Activated CD8-positive, alpha-beta memory T cell treated with anti-CD3 and anti-CD28 coated beads, Interleukin-2, amount 50 U/mL, for 4 hours (primary cell): ENCODE measurements at places on chromosomes 2 and 18.

GRCh38 chr2:143482771-143483170 is 353.6 kb downstream of the ARHGAP15 start:
- DNase-seq, result no peak

- no peak for DNase-seq
These were observed 423.3 kb downstream of the CMPK2 start for GRCh38 chr2:6442252-6442985.

DNA sequence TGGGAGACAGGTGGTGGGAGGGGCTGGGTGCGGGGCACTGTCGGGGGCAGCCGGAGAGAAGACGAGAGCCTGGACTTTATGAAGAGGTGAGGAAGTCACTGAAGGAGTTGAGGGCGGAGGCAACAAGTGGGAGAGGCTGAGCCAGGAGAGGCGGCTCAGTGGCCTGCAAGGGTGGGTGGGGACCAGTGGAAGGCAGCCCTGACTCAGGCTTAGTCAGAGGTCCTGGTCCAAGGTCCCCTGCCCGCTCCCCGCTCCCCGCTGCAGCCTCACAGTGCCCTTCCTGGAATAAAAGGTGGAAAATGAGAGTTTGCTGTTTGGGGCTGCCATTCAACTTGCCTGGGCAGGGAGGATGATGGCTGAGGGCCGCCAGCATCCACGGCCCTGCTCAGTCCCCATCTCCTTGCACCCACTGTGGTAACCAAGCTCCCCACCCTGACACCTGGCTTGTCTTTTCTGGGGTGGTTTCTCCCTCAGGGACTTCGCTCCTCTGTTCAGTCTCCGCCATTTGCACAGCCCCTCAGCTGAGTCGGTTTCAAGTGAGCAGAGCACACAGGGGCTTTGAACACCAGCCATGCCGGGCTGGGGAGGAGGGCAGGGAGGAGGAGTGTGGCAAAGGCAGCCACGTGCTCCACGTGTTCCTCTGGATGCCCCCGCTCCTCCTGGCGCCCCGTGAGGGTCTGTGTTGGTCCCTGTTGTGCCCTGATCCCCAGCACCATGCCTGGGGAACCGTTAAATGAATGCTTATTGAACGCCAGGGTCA is 13.7 kb upstream of the RALB start:
- no peak for DNase-seq

DNA sequence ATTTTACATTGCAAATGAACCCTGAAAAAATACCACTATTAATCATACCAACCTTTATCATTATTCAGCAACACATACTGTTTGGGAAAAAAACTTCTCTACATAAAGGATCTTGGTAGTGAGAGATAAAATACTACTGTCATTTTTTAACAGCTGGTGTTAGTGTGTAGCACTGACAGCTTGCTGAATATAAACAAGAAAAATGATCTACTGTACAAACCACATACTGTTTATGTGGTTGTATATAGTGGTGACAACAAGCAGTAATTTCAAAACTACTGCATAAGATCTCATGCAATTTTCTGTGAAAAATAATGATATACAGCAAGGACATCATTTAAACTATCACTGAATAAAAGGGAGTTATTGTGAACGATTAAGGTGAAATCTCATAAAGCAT is 601.2 kb downstream of the LRP1B start:
- DNase-seq, result no peak

DNA sequence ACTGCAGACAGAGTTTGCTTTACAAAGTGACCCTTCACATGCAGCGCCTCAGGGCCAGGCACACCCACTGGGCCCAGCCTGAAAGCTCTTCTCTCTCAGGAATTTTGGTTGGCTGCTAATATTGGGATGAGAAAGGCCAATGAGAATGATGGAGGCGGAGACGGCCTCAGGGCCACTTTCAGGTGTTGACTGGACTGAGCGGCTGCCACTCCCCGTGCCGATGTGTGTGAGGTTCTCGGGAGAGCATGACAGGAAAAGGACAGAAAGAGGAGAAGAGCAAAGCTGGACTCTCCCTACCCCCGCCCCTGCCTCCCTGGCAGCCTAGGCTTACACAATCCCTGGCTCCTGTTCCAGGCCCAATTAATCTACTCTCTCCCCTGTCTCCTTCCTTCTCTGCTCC is 155.7 kb downstream of the CELF4 start:
- DNase-seq, result no peak

DNA sequence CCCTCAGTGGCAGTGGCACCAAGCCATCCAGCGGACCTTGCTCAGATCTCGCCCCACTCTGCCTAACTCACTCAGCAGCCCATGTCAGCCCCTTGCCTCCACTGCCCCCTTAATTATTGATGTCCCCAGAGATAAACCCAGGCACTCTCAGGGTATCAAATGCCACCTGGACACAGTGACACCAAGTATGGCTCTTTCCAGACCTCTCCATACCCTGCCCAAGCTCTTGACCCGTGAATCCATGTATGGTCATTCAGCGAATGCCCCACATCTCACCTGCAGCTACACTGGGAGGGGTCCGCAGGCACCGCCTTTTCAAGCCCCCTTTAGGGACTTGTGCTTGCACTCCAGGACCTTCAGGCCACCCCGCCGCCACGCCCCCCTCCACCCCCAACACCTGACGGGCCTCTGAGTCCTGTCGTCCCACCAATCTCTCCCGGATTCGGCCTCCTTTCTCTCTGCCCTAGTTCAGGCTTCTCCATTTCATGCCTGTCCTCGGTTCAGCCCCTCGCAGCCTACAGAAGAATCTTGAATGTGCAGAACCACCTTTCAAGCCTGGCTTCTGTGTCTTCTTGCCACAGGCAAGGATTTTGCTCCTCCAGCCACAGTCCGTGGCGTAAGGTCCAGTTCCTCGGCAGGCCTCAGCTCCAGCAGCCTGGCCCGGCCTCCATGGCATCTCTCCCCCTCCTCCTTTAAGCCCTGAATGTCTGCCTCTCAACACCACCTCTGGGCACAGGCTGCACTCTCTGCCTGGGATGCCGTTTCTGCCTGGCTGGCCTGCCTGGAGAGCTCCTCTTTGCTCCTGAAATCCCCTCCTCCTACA is 54.1 kb upstream of the ODC1 start:
- DNase-seq, result no peak

DNA sequence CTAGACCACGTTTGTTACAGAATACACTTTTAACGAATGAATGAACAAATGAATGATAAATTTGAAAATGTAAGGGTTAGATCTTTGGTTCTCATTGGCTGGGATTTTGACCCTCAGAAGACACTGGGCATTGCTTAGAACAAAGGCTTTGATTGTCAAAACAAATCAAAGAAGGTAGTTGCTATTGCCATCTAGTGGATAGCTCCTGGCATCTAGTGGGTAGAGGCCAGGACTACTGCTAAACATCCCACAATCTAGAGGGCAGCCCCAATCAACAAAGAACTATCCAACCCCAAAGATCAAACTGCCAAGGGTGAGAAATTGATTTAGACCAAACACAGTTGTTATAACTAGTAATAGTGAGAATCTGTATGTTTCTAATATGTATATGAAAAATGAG is 552.3 kb downstream of the KCNJ3 start:
- DNase-seq, result no peak

DNA sequence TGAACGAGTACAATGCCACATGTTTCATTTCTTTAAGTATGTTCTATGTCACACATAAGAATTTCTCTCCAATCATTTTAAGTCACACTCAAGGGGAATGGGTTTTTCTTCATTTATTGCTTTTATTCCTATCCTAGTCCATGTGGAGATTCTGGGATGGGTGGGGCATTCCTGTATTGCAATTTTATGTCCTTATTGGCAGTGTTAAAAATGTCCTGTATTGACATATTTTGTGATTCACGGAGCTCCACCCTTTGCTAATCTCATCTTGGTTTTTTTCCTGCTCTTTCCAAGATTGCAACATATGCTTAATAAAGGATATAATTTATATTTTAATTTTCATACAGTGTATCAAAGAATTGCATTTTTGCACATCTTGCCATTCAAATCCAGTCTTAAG is 3.4 kb upstream of the TNFAIP6 start:
- no peak for DNase-seq
